Eye (tissue), 1 donor: ENCODE measurements at places on chromosomes 13 and 19.

DNA sequence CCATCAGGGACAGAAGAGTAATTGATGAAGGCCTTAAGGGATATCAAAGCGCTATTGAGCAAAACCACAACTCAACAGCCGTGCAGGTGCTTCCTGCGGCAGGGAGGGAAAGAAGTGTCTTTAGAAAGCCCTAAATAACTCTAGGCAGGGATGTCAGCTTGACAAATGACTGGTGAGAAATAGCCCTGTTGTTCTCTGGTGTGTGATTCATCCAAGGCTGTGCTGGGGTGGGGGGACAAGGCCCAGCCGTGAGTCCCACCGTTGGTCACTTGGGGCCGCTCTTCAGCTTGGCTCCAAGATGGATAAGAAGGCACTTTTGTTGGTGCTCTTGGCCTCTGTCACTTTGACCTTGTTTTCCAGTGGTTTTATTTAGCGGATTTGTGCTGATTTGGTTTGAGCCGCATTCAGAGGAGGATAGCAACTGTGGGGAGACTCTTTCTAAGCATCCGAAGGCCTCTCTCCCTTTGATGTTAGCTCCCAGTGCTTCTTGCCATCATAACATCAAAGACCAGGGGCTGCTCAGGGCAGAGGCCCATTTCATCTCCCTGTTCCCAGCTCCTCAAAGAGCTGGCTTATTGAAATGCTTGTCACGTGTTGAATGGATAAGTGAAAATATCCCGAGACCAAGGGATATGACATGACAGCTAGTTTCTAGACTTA is 130.3 kb upstream of the SERP2 start:
- DNase-seq: no peak

DNA sequence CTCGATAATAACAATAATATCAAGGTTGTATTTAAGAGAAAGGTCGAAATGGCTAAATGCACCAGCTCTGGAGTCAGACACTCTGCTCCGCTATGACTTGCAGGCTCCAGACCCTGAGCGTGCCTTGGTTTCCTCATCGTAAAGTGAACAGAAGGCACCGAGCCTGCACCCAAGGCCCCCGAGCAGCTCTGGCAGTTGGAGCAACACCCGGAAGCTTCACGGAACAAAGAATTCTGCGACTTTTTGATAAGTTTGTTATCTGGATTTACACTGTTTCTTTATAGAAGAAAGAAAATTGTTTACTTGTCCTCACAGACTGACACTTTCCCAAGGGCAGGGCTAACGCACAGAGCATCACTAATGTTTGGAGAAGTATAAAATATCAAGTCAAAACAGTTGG is 4.4 kb downstream of the GRTP1 start:
- no peak for DNase-seq

- DNase-seq: no peak
Measured at GRCh38 chr13:47299304-47299703, 402.5 kb upstream of the HTR2A start.

DNA sequence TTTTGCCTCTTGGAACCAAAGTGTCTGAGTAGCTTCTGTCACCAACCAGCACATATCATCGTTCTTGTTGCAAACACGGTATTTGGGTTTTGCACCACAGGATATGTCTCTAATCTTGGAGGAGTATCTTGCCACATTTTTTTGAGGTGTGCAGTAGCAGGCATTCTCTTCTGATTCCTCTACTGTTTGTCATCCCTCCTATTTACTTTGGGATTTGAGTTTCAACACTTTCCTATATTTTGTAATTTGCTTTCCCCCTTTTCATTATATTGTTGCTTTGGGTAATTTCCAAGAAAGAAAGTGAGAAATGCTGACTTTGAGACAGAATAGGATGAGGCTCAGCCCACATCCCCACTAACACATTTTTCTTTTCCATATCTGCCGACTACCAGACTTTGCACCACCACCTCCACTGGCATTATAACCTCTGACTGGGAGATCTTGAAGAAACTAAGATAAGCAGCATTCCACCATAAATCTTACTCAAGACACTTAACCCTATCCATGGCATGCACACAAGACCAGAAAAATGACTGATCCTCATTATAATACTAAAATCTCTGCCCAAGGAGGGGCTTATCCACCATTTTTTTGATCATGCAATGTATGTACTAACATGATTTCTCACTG is 12.0 kb upstream of the DZIP1 start:
- no peak for DNase-seq

GRCh38 chr19:13132471-13133180 is 14.6 kb downstream of the NACC1 start:
- no peak for DNase-seq

GRCh38 chr13:60603049-60603448 is 206.0 kb downstream of the TDRD3 start:
- no peak for DNase-seq

DNA sequence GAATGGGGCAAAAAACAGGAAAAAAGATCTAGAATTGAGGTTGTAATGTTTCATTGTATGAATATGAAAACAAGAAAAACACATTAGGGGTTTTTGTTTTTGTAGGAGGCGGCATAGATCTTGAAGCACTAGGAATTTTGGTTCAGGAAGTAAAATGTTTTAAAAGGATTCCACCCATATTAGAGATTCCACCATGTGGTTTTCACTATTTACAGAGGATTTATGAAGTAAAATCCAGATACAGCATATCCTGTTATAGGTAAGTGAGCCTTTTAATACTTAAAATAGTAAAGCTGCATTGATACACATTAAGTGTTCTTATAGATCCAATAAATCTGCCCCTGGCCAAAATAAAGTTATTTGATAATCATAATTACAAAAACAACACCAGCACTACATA is 61.4 kb downstream of the MICU2 start:
- DNase-seq: no peak

- no peak for DNase-seq
Measured at GRCh38 chr19:35736913-35737886, 5.1 kb downstream of the IGFLR1 start.

DNA sequence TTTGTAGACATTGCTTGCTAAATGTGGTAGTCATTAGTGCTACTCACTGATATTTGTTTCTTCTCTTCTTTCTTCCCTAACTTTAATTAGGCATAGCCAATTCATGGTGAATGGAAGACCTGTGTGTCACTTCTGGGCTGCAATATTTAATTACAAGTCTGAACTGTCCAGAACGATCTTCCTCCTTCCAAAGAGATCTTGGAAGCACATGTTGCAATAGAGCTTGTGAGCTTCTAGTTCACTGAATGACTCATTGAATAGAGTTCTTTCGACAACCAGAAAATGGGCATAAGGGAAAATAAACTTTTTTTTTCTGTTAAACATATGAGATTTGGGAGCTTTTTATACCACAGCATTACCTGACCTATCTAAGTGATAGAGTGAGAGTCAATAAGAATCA is 1264.6 kb downstream of the PCDH9 start:
- peak; percentile 6 for DNase-seq

DNA sequence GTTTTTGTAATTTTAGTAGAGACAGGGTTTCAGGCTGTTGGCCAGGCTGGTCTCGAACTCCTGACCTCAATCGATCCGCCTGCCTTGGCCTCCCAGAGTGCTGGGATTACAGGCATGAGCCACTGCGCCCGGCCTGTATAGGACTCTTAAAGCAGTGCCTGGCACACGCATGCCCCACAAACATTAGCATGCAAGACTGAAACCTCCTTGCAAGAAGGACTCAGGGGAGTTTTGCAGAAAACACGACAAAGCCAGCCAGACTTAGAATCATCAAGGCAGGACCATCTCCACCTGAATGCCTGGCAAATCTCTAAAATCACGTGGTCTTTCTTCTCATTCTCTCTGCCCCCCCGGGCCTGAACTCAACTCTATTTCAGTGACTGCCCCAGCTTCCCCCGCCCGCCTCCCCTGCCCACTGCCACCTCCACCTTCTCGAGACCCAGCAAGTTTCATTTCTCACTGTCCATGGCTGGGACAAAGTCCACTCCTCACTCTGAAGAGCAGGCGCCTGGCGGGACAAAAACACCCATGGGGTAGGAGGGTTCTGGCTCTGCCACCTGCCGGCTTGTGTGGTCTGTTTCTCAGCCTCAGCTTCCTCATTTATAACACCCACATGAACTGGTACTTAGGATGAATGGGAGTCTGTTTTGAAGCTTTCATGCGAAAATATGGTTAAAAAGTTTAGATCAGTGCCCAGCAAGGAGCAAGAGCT is 2.4 kb downstream of the TICAM1 start:
- DNase-seq: peak; percentile 33

GRCh38 chr19:21052902-21053301 is 29.1 kb upstream of the ZNF714 start:
- no peak for DNase-seq

GRCh38 chr13:88000239-88000638 is 329.1 kb downstream of the SLITRK5 start:
- no peak for DNase-seq

- DNase-seq: no peak
Measured at GRCh38 chr19:9620842-9621155, 233 bp downstream of the ZNF561 start.

DNA sequence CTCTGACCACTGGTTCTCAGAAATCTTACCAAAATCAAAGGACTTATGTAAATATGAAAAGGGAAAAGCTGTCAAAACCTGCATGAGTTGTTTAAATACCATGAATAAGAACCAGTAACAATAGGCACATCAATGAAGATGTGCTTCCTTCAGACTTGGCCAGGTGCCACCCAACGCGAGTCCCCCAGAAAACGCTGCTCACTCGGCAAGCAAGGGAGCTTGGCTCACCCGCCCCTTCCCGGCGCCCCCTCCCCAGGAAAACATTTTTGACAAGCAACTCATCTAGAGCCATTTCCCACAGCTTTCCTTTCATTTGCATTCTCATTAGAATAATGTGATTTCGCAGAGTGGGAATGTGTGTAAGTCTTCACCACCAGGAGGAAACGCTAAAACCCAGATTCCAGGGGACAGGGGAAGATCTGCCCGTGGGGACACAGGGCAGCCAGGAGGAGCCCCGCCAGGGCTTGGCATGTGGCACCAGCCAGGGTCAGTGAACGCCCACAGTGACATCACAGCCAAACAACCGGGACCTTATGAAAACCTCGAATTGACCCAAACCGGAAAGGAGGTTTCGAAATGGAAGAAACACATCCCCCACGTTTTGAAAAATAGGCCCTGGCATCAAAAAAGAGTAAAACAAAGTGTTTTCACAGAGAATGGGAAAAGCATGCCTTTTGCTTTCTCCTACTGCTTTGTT is 366.2 kb upstream of the TSHZ3 start:
- DNase-seq: no peak

GRCh38 chr13:61954092-61954491 is 538.4 kb upstream of the PCDH20 start:
- DNase-seq: peak; percentile 78
